Mammary epithelial cell (primary cell): ENCODE measurements at places on chromosomes 2 and 18.
A peak's percentile ranks its signal among the peaks of the same experiment; 100 is the strongest.

DNA sequence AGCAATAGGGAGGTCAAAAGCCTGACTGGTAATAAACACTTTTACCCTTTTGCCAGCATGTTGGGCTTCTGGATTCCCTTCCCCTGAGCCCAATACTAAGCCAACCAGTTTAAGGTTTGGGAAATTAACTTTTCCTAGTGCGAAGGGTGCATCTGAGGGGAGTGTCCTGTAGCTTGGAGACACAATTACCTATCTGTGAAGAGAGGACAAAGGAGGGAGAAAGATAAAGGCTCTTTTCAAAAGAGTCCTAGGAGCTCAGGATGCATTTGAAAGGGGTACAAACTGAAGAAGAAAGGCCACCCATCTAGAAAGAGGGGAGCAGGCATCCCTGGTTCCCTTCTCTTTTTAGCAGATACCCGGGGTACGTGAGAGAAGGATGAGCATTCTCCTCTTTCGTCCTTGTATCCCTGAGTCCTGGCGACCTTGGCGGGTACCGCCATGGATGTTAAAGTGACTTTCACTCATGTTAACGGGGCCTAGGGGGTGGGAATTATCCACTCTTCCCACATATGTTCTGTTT lies 25.1 kb downstream of the C18orf54 start:
- DNase-seq = no peak

GRCh38 chr2:109481196-109481555 lies 132.6 kb downstream of the SEPTIN10 start:
- no peak for DNase-seq

DNA sequence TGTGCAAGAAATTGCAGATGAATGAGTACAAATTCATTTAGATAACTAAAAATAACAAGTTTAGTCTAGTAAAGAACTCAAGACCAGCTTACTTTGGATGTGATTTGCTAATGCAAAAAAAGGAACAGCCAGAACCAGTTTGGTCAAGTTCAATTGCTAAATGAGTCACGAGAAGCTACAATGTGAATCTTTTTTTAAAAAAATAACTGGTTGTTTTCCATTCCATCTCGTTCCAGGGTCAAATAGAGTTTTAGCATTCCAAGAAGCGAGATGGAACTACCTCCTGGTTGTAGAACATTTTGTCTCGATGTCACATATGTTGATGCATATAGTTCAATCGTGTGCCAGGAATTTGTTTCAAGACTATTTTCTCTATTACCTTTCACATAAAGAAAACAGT lies 65.0 kb upstream of the IKZF2 start:
- DNase-seq = peak; percentile 80

DNA sequence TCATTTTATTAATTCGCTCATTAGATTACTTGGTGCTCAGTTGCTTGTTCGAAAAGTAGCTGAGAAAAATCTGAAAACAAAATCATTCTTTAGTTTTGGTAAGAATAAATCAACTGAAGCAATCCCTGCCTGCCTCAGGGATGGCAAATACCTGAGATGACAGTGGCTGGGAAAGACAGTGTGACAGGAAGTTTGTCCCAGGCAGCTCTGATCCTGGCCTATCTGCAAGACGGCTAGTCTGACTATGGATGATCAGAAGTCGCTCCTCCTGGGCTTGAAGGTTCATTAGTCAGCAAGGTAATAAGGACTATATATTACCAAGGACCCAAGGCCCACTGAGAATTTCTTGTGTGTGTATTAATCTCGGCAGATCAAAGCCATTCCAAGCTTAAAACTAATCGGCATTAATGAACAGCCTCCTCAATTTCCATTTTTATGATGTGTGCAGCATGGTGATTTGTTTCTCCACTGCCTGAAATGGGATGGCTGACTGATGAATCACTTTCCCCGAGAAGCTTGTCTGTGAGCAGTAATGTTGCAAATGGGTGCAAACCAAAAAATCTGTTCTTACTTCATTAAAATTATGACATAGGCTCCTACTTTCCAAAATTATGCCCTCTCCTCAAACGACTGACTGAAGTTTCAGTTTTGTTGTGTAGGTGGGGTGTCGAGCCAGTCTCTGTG lies 199.9 kb downstream of the ACTR3 start:
- no peak for DNase-seq

GRCh38 chr2:43838560-43839267 lies at the start of the genes ABCG5 and ABCG8:
TSS of gene ABCG5 (minus strand) at chr2:43838839. CDS start at chr2:43838679, 160 bp downstream.
TSS of gene ABCG8 (plus strand) at chr2:43838971. CDS start at chr2:43839054, 83 bp downstream.
- DNase-seq = no peak

- no peak for DNase-seq
These were observed 18.4 kb upstream of the MAL start for GRCh38 chr2:95007031-95007609.

GRCh38 chr2:73176205-73176880 lies 26.0 kb upstream of the NOTO start:
- DNase-seq = no peak

GRCh38 chr2:240432820-240433801 lies 2.4 kb upstream of the GPC1 start:
- DNase-seq = no peak
